Urinary bladder (tissue), 4 donors: ENCODE measurements at places on chromosomes 3 and 15.
A peak's percentile ranks its signal among the peaks of the same experiment; 100 is the strongest.

DNA sequence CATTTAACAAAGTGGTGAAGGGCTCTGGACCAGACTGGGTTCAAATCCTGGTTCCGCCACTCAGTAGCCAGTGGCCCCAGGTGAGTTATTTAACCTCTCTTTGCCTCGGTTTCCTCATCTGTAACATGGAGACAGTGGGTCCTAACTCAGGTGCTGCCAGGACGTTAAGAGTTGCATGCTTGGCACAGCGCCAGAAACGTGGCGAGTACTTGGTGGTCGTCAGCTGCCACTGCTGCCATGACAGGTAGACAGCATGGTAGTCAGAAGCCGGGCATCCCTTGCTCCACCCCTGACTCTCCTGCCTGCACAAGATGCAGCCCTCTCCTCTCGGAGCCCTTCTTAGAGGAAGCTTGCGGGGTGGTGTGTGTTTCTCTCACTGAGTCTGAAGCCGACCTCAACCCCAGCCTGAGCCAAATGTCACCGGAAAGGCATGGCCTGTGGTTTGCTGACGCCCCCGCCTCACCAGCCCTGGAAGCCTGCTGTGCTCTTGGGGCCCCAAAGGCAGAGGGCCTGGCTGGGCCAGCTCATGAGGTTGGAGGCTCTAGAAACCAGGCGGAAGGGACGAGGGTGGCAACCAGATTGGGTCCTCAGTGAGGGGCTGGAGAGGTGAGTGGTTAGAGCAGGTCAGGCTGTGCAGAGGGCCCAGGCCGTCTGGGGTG lies 160.8 kb upstream of the TLE3 start:
- no peak for DNase-seq

DNA sequence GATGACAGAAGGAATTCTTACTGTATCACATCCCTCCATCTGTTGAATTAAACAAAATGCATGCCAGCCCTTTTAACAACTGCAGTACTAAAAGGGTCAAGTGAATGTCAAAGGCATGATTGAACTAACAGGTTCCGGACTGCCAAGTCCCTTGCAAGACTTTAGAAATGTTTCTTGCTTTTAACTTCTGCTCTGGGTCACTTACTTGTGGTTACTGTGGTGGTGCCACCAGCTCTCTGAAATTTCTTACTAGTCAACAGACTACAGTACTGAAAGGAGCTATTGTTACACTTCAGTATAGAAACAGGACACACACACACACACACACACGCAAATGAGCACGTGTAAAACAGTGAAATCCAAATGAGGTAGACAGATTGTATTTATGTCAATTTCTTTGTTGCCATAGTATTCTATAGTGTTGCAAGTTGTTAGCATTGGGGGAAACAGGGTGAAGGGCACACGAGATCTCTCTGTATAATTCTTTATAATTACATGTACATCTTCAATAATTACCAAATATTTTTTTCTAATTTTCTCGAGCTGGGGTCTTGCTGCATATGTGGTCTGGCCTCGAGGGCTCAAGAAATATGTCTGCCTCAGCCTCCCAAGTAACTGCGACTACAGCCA lies 79.9 kb upstream of the SLC25A26 start:
- DNase-seq = no peak

GRCh38 chr3:58743296-58743695 lies 76.7 kb upstream of the FAM3D start:
- DNase-seq = no peak

DNA sequence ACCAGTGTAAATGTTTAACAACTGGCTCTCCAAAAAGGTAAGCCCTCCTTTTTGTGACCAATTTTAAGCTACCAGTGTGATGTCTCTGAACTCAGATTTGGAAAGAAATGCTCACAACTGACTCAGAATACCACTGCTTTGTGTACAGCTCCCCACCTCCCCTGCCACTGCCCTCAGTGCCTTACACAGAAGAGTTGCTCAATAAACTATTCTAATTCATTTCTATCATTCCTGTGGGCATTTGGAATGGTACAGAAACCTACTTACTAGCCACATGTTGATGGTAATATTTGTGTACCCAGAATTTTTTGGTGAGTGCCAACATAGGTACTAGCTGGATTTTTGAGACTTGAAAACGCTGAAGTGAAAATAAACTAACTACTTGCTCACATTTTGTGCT lies 16.0 kb downstream of the LRRN1 start:
- DNase-seq = no peak

- no peak for DNase-seq
Measured at GRCh38 chr3:45841420-45841756, 531 bp downstream of the LZTFL1 start.

DNA sequence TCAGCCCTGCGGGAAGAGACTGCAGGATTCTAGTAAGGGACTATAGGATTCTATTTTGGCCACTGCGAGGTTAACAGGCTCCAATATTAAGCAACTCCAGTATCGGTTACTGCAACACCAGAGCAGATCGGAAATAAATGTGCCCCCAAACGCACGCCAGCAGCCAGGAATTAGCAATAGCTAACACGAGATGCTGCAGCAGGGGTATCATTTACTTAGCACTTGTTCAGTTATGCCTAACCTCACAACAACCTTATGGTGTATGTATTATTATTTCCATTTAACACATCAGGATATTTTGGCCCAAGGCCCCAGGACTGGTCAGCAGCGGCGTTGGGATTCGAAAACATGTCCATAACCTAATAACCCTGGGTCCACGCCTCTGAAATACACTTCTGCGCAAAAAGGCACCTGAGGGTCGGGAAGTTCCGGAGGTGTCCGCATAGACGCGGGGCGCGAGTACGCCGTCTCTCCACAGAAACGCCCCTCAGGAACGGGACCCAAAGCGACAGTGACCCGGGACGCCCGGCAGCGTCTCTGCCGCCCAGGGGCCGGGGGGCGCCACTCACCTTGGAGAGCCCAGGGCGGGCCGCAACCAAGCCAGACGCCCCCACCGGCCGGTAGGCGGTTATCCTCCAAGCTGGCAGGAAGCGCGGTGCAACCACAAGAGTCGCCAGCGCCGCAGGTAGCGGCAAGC lies 681 bp downstream of the PIK3CB start:
- DNase-seq = no peak

GRCh38 chr3:104526901-104527401 lies 839.8 kb upstream of the ALCAM start:
- DNase-seq = no peak

- no peak for DNase-seq
Measured at GRCh38 chr3:194325424-194326153, 25.5 kb downstream of the CPN2 start.

GRCh38 chr3:46908986-46909534 lies 31.5 kb downstream of the PTH1R start:
- no peak for DNase-seq

- DNase-seq = no peak
Measured at GRCh38 chr3:144033240-144033589, 61.6 kb downstream of the DIPK2A start.

DNA sequence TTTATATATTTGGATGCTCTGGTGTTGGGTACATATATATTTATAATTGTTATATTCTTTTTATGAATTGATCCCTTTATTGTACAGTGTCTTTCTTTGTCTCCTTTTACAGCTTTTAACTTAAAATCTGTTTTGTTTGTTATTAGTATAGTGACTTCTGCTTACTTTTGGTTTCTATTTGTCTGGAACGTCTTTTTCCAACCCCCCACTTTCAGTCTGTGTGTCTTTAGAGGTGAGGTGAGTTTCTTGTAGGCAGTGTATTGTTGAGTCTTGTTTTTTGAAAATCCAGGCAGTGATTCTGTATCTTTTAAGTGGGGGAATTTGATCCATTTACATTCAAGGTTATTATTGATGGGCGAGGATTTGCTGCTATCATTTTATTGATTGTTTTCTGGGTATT lies 62.0 kb downstream of the AP4E1 start:
- DNase-seq = no peak

DNA sequence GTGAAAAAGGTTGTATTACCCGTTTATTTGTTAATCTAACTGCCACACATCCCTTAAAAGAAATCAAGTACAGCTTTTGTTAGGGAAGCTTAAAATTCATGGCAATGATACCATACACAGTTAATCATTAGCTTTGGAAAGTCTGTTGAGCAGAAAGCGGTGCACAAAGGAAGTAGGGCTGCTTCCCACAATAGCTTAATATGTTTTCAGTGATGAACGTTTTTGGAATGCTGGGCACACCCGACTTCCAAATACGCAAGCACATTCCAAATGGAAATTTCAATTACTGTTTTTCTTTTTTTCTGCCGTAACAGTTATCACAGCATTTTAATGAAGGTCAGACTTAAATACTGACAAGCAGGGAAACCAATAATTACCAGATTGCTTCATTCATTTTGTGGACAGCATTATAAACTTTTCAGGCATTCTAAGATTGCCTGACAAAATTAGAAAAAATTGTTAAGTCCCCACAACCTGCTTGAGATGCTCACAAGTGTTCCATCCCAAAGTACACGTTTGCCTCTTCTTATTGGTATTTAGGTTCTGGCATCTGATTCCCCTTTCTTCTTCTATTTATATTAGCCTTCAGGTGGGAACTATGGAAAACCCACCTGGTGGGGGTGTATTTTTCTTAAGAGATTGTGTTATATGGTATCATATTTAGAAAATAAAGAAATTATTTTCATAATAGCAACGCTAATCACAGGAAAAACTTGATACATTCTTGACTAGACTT lies 1.1 kb upstream of the ECT2 start:
- DNase-seq = peak; percentile 45

DNA sequence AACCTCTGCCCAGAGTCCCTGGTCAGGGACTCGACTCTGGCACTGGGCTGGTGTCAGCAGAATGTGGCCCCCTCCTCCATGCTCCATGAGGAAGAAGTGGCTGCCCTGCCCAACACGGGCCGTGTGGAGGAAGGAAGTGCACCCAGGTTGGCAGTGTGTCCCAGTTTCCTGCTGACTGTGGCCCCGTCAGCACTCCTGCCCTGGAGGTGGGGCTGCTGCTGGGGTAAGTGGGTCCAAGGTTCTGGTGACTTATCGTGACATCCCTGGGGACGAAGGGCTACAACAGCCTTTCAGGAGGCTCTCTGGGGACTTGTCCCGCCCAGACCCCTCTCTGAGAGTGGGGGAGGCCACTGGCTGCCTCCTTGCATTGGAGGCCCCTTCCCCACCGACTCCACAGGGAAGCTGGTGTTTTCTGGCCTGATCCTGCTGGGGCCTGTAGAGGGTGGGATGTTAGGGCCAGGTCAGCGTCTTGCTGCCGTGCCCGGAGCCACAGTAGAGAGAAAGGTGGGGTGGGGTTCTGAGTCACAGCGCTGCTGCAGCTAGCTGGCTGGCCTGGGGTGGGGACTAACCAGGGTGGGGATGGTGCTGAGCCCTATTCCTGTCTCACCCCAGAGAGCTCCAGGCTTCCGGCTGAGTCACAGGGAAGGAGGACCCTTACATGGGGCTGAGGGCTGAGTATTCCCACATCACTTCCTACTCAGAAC lies 10.5 kb downstream of the SEMA4B start:
- no peak for DNase-seq

DNA sequence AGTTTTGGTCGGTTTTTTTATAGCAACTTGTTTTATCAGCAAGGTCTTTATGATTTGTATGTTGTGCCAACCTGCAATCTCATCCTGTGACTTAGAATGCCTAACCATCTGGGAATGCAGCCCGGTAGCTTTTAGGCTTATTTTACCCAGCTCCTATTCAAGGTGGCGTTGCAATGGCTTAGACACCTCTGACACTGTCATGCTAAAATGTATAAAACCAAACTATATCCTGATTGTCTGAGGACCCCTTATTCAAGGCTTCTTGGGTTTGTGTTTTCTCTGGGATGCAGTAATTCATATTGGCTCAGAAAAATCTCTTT lies 209.0 kb upstream of the ALCAM start:
- DNase-seq = no peak

- DNase-seq = peak; percentile 14
Measured at GRCh38 chr15:68550498-68551295, 28.1 kb upstream of the CORO2B start.

DNA sequence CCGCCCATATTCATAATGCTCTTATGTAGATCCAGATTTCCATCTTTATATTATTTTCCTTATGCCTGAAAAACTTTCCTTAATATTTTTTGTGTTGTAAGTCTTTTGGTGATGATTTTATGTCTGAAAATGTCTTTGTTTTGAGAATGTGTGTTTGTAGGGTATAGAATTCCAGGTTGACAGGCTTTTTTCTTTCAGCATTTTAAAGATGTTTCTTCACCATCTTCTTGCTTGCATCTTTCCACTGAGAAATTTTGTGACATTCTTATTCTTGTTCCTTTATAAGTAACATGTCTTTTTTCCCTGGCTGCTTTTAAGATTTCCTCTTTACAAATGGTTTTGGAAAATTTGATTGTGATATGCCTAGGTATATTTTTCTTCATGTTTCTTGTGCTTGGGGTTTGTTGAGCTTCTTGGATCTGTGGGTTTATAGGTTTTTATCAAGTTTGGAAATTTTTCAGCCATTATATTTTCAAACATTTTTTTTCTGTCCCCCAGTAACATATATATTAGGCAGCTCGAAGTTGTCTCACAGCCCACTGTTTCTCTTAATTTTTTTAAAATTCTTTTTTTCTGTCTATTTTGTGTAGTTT lies 27.1 kb upstream of the SLC22A13 start:
- DNase-seq = no peak

- DNase-seq = no peak
Measured at GRCh38 chr3:75341324-75342067, 322.6 kb upstream of the FRG2C start.

GRCh38 chr3:83948771-83949170 lies 1010.0 kb upstream of the CADM2 start:
- no peak for DNase-seq

DNA sequence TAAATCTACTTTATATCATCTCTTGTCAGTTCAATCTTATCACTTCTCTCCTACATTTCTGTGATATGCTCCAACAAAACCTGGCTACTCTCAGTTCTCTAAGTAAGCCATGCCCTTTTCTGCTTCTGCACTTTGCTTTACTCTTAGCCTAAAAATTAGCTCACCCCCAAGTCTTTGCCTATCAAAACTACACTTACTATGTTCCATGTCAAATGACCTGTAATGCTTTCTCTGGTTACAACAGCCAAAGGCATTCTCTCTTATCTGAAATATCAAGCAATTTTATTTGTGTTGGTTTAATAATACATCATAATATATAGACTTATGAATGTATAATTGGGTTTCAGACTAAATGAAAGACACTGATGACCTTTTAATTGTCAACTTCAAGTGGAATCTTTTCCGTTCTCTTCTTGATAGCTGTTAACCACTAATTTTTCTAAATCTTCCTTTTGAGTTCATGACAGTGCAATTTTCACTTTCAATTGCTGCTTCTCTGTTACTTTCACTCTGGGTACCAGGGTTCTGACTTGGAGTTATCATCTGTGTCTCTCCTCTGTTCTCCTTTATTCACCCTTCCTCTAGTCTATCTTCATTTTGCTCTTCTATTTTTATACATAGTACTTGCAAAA lies 619.0 kb upstream of the GOLIM4 start:
- DNase-seq = no peak

GRCh38 chr3:156620260-156620659 lies 54.1 kb upstream of the TIPARP start:
- DNase-seq = no peak

DNA sequence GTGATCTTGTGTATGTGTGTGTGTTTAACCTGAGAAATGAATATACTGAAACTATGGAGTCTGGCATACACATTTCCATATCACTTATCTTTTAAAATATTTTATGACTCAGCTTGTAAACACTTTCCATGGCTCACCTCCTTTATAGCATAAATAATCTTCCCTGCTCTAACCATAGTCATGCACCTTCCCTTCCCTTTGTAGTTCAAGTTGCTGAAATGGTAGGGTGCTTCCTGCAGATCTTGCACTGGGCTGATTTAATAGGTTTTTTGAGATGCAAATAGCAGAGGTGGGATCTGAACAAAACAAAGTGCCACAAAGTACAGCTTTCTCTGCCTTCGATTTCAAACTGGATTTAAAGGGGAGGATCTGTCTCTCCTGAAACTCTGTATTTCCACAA lies 712.7 kb upstream of the LMCD1 start:
- DNase-seq = no peak

- no peak for DNase-seq
Measured at GRCh38 chr3:24686808-24687207, 192.2 kb upstream of the THRB start.
